ENCODE measurements at places on chromosomes 13 and 19.

DNA sequence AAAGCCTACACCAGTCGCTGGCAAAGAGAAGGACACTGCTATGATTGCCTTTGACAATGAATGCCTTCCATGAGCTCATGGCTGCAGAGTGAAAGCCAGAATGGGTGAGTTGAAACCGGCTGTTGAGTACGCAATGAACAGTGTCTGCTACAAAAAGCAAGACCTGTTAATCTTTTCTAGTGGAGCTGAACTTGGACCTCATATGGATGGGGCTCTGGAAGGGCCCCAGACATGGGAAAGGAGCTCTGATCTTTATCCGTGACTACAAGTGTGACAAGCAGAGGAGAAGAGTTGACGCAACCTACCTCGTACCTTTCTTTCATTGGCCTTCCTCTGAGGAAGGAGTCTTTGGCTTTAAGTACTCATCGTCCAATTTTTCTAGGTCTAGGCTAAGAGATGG, 67.1 kb upstream of the TSC22D1 start:
- DNase-seq, result no peak

GRCh38 chr13:51502153-51502651, 49.4 kb upstream of the INTS6 start:
- no peak for DNase-seq

GRCh38 chr13:82791035-82791434, 1091.2 kb downstream of the SLITRK1 start:
- peak; percentile 47 for DNase-seq

DNA sequence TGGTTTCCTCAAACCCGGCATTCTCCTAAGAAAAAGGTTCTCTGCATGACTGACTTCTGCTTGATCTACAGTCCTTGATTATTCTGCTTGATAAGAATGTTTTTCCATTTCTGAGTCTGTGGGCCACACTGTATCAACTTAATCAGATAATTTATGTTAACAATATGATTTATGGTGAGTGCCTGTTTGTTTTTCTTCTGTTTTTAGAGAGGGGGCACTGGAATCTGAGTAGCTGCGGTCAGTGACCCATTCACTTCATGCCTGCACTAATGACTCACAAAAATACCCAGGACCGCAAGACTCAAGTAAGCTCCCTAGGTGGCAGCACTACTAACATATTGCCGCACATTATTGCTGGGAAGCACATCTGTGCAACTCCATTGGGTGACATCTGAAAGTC, 542.3 kb upstream of the ATXN8OS start:
- DNase-seq, result peak; percentile 18

DNA sequence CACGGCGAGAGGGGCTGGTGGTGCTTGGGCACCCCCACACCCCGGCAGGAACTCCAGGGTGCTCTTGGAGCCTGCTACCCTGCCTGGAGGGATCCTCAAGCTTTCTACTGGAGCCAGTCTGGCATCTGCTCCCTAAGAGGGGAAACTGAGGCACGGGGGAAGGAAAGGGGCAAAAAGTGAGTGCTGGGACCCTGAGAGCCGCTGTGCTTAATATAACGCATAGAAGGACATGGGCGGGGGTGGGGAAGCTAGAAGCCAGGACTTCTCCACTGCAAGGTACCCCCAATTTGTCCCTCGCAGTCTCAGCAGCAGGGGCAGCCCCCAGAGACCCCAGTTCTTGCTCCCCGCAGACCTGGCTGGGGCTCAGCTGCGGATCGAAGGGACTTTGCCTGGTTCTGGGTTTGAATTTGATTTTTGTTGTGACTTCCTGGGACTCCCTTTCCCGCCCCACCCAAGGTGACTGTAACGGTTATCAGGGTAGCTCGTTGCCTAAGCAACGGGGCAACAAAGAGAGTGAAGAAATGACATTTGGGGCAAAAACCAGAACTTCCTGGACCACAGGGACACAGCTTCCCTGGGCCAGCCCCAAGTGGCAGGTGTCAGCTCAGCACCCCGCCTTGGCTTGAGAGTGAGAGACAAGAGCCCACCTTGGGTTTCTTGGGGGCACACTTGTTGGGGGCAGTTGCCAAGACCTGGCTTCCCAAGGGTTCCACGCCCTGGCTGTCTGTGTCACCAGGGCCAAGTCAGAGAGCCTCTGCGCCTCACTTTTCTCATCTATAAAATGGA, 638 bp downstream of the ADGRE5 start:
- DNase-seq, result no peak

Data from NCI-H2171 treated with DMSO at 0.1 percent for 48 hours (cell line).